ENCODE measurements at places on chromosomes 1 and 21. TPM values are rescaled to one million over a fixed set of nuclear protein-coding genes. Genes with fewer than 3 reads are reported as not detected.
A peak's percentile ranks its signal among the peaks of the same experiment; 100 is the strongest.

Gene NTMT2
- total RNA-seq: not detected

DNA sequence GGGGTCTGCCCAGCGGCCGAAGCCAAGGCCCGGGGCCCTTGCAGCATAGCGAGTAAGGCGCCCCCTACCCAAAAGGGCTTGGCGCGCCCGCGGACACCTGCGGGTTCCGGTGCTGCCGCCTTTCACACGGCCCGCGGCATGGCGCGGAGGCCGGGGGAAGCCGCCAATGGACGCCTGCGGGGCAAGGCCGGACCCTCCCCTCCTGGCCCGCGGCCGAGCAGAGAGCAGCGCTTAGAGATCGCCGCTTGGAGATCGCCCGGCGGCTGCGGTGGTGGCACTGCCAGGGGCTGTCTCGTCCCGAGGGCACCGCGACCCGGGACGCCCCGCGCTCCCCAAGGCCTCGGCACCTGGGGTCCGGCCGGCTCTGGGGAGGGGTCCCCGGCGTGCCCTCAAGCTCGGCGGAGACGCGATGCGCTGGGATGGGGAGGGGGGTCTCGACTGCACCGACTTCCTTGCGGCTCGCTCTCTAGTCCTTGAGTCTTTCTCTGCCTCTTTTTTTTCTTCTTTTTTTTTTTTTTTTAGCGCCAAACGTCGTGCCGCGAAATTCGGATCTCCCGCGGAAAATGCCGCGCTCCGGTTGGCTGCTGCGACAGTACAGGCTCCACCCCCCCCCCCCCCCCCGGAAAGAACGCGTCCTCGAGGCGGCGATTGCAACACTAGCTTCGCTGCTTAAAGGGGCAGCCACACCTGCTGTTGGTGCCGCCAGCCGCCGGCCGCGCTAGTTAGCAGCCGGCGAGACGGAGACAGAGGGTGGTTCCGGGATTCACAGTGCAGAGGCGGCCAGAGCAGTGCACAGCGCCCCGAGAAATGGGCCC, at the start of gene E2F2:
TSS of gene E2F2 (minus strand) at position 487 of the 815 bp plus-strand sequence. CDS start at position 47, 440 bp downstream.
- peak; percentile 41 for DNase-seq

- no peak for DNase-seq
These were observed 424.9 kb downstream of the ADGRL2 start for GRCh38 chr1:82225421-82226185.

DNA sequence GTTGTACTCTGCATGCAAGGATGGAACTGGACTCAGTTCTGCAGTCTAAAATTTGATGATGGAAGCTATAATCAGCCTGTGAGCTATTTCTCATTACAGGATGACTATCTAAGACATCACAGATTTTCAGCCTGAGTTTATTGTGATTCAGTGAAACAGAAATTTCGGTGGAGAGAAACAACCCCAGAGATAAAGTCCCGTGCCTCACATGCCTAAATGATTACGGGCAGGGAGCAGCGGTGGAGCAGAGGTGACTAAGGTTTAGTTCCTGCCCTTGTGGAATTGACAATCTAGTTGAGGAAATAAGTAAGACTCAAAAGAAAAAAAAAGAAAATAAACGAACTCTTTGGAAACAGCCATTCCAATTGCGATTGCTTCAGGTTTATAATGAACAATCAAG, 96.9 kb downstream of the GRIK3 start:
- no peak for DNase-seq

GRCh38 chr1:169682071-169682470, 29.3 kb downstream of the SELL start:
- DNase-seq: no peak

DNA sequence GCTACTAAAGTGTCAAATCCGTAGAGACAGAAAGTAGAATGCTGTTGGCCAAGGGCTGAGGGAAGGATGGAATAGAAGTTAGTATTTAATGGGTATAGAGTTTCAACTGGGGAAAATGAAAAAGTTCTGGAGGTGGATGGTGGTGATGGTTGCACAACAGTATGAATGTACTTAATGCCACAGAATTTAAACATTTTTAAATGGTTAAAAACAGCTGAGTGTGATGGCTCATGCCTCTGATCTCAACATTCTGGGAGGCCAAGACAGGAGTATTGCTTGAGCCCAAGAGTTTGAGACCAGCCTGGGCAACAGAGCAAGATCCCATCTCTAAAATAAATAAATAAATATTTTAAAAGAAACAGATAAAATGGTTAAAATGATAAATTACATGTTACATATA, 44.5 kb downstream of the PIK3R3 start:
- no peak for DNase-seq

DNA sequence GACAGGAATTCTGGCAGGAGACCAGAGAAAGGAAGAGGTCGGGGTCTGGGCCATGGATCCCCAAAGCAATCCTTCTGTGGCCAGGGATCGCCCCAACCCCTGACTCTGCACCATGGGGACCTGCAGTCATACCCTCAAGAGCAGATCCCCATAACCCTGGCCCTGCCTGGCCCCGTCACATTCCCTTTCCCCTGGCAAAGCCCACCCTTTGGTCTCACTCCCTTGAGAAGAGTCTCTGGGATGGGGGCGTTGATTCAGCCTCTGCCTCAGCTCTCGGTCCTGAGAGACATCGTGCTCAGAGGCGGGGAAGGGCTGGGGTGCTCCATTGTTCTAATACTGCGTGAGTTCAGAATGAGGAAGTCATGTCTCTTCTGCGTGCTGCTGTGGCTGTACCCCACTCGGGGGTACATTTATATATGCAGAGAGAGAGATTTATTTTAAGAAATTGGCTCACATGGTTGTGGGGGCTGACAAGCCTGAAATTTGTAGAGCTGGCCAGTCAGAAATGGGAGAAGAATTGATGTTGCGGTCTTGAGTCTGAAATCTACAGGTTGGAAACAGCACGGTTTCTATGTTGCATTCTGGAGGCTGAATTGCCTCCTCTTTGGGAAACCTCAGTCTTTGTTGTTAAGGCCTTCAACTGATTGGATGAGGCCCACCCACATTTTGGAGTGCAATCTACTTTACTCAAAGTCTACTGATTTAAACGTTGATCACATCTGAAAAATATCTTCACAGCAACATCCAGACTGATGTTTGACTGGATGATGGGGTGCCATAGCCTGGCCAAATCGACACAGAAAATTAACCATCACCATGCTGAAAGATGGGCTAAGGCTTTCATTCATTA, 4.2 kb upstream of the PADI2 start:
- no peak for DNase-seq

- no peak for DNase-seq
These were observed 56.0 kb upstream of the LAMC2 start for GRCh38 chr1:183129921-183130690.

Measured in thoracic aorta (tissue), 2 donors.